Hindlimb muscle (tissue), 1 donor: ENCODE measurements at places on chromosomes 1 and 21. TPM values are rescaled to one million over a fixed set of nuclear protein-coding genes. Genes with fewer than 3 reads are reported as not detected.

- no peak for DNase-seq
Observed at GRCh38 chr1:76759950-76760349, 107.3 kb upstream of the ST6GALNAC5 start.

DNA sequence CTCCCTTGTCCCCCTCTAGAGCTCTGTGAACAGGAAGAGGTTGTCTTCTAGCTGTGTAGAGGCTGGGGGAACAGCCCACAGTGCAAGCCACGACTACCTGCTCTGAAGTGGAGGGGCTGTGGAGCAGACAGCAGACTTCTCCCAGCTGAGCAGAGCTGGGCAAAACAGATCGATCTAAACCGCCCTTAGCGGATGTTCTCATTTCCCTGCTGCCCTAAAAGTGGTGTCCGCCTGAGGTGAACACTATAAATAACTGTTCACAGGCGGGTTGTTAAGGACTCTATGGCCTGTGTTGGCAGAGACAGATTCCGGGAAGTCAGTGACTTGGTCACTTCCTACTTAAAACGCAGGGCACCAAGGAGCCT, 203.2 kb downstream of the RHOU start:
- DNase-seq = peak; percentile 24

- no peak for DNase-seq
Observed at GRCh38 chr1:42831273-42831672, 14.1 kb upstream of the SVBP start.

GRCh38 chr1:191634801-191635508, 523.3 kb upstream of the RGS18 start:
- no peak for DNase-seq

DNA sequence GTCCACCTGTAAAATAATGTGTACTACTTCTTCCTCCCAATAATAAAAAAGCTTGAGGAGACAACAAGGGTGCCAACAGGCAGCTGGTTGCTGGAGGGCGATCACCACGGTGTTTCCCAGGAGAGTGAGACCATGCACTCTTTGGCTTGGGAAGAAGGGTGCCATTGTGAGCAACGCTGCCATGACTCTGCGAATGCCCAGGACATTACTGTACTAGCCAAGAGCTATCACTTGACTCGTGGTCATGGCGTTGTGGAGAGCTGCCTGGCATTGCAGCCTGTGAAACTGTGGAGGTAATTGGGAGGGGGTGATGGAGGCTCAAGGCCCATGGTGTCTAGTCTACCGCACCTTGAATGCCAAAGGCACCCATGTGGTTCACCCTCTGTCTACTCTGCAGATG, 14.6 kb upstream of the PRMT2 start:
- DNase-seq = no peak

- no peak for DNase-seq
Observed at GRCh38 chr1:181134543-181135436, 46.3 kb downstream of the IER5 start.

- DNase-seq = no peak
Observed at GRCh38 chr1:58431901-58432620, 114.5 kb downstream of the OMA1 start.

DNA sequence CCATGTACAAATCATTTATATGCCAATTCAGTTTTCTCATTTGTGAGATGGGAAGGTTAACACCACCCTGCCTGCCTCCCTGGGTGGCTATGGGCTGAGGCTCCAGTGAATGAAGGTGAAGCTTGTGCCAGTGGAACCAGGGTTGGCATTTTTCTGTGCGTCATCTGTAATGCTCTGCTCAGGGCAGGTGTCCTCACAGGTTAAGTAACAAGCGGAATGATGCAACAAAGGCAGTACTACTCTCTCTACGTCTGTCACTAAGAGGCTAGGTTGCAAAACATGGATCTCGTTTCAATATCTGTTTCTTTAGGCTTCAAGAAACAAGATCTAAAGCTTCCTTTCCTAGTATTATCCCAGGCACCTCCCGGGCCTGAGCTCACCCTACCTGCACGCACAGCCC, 67.0 kb upstream of the ZNF648 start:
- no peak for DNase-seq

- no peak for DNase-seq
Observed at GRCh38 chr1:168731244-168731953, 2.4 kb upstream of the DPT start.

The NTRK1 gene
- 1.1 TPM for polyA plus RNA-seq

The IFI44L gene
- 1.7 TPM for polyA plus RNA-seq

The SMIM1 gene
- 5.7 TPM for polyA plus RNA-seq
